ENCODE measurements at places on chromosomes 12 and 14. TPM values are rescaled to one million over a fixed set of nuclear protein-coding genes. Genes with fewer than 3 reads are reported as not detected.

The GALNT6 gene
- total RNA-seq: 4.4 TPM

The PTPRQ gene
- total RNA-seq: 13.7 TPM

The KRT6C gene
- total RNA-seq: not detected

The KRT79 gene
- 0.77 TPM for total RNA-seq

The TTC6 gene
- not detected for total RNA-seq

The GZMH gene
- total RNA-seq: 2.0 TPM

The RNU4-1 gene
- total RNA-seq: 1,261 TPM

The GPRC5A gene
- 2.6 TPM for total RNA-seq

The GLIPR1L1 gene
- not detected for total RNA-seq

- DNase-seq: peak; percentile 83
These were observed 60.2 kb upstream of the FERMT2 start for GRCh38 chr14:53011053-53011462.

DNA sequence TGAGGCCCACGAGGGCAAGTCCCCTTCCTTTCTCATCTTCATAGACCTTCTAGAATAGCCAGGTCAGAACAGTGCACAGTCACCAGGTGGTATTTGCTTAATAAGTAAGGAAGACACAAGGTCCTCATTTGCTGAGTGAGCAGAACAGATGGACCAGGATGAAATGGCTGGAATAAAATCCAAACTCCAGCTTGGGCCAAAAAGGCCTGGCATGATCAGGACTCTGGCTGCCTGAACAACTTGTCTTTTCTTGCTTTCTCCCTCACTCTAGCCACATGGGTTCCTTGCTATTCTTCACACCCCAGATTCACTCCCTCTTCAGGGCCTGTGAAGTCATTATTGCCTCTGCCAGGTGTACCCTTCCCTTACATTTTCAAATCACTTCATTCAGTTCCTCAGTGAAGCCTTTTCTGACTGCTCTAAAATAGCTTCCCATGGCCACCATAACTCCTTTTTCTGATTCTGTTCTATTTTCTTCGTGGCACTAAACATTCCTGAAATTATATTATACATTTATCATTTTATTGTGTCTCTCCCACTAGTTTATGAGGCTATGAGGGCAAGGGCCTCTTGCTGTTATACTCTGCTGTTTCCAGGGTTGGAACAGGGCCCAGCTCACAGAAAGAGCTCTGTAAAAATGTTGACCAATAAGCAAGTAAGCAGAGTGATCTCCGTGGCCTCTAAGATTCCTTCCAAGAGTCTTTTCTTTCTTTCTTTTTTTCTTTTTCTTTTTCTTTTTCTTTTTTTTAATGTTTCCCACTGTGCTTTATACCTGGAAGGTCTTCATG, 150.8 kb downstream of the TTC8 start:
- DNase-seq: no peak

GRCh38 chr14:56333359-56334292, 215.4 kb downstream of the PELI2 start:
- no peak for DNase-seq

GRCh38 chr12:116263844-116264243, 13.6 kb downstream of the MED13L start:
- no peak for DNase-seq

DNA sequence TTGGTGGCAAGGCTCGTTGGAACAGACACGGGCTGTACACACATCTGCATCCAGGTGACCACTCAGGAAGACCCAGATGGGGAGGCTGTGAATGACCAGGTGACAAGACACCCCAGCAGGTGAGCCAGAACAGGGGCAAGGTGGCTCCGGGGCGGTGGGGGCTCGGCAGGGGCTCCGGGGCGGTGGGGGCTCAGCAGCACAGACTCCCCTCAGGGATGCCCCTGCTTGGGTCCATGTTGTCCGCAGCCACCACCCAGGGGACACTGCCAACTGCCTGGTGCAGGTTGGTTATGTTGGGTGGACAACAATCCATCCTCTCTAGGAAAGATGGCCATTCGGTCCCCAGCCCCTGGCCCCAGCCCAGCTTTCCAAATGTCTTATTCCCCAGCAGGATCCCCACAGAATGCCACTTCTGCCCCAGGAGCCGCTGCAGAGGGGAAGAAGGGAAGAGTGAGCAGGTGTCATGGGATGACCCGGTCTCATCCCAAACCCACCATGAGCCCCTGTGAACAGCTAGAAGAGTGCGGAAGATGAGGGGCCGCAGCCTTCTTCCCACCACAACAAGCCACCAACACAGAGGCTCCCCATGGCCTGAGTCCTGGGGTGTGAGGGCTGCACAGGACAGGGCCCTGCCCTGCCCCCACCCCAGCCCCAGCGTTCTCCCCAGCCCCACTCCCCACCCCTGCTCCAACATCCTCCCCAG, 31.4 kb upstream of the C14orf180 start:
- DNase-seq: no peak

DNA sequence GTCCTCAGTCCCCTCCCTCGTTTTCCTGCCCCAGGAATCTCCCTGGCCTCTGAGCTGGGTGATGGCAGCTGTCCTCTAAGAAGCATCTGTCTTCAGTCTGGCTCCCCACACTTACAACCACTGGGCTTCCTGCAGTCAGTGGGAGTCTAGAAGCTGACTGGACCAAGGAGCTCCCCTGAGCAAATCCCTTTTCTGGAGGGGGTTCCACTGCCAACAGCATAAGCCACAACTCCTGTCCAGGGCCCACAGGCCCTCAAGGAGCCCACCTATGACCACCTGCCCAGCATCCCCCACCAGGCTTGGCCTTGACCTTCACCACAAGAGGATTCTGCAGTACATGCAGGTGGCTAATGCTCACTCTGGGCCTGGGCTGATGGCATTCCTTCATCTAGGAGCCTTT, 4.1 kb downstream of the RDH16 start:
- no peak for DNase-seq

GRCh38 chr14:90642244-90642717, 173.9 kb downstream of the TTC7B start:
- DNase-seq: no peak

GRCh38 chr12:13318231-13319015, 121.9 kb downstream of the EMP1 start:
- no peak for DNase-seq

GRCh38 chr12:3461391-3461790, 29.6 kb upstream of the PRMT8 start:
- peak; percentile 36 for DNase-seq

DNA sequence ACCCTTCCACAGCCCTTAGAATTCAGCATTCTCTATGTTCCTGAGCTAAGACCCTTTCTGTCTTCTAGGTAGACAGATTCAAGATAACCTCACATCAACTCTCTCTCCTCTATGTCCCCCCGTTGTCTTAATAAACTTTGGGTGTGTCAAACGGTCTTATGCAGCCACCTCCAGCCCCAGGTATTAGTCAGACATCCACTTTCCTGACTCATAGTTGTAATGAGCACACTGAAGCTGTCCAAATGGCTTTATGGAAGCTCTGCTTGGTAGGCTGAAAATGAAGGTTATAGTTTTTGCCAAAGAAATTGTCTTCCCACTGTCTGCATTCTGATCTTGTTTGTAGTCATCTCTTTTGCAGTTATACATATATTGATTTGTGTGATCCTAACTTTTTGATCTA, 482.0 kb downstream of the RMST start:
- no peak for DNase-seq

DNA sequence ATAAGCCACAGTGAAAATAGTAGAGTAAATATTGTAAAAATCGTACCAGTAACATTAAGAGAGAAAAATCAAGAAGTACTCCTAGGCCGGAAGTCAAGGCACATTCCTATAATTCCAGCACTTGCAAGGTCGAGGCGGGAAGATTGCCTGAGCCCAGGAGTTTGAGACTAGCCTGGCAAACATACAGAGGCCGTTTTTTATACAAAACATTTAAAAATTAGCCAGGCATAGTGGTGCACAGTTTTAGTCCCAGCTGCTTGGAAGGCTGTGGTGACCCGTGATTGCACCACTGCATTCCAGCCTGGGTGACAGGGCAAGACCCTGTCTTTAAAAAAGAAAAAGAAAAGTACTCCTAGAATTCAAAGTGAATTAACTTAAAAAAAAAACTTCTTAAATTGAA, 341.8 kb downstream of the C12orf50 start:
- DNase-seq: peak; percentile 16

DNA sequence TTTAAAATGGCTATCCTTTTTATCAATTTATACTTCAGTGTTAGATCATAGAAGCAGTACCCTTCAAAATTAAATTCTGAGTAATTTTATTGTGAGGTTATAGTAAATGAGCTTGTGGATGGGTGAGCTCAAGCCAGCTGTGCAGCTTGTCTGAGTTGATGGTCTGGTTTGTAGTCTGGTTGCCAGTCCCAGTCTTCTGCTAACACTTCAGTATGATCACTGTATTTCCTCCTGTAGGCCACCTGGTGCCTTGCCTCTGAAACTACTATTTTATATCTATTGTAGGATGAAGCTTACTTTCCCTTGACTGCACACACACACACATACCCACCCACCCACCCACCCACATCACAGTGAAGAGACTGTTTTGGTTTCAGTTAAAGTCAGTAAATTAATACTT, 496.4 kb downstream of the PCNX1 start:
- DNase-seq: no peak

DNA sequence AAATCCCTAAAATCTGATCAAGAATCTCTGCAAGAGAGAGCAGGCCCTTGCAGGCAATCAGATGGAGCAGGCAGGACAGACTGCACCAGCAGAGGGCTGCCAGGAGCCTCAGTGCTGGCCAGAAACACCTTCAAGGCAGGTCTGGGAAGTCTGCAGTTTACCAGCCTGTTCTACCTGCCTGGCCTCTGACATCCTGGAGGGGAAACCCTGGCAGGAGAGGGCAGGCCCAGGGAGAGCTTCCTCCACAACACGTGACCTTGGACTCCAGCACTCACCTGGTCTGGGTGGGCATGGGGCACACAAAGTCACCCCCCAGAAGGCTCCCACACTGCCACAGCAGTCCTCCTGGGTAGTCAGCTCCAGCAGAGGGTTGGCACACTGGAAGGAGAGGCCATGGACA, 56.0 kb downstream of the ISCA2 start:
- DNase-seq: no peak

- no peak for DNase-seq
These were observed 574 bp downstream of the GLRX5 start for GRCh38 chr14:95535226-95536021.

- DNase-seq: no peak
These were observed 65.9 kb upstream of the PPP1R12A start for GRCh38 chr12:80000831-80001230.

DNA sequence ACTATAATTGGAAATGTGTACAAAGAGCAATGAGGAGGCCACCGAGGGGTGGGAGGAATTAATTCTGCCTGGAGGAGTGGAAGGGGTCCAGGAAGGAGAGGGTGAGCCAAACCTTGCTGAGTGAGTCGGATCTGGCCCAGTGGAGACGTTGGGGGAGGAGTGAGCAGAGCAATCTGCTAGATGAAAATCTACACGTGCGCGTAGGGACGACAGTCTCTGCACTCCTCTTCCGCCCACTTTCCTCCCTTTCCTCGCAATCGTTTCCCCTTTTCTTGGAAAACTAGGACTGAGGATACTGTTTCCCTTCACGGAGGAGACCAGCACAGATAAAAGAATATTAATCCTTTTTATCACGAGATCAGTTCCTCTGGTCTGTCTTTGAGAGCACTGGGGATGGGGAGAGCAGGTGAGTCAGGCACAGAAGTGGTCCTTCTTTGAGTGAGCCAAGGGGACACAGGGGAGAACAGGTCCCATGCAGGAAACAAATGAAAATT, 2.9 kb upstream of the NAB2 start:
- peak; percentile 63 for DNase-seq

GRCh38 chr14:68340262-68340661, 452.6 kb downstream of the ZFP36L1 start:
- DNase-seq: no peak

- DNase-seq: no peak
These were observed 20.6 kb downstream of the RACGAP1 start for GRCh38 chr12:50004696-50005095.

DNA sequence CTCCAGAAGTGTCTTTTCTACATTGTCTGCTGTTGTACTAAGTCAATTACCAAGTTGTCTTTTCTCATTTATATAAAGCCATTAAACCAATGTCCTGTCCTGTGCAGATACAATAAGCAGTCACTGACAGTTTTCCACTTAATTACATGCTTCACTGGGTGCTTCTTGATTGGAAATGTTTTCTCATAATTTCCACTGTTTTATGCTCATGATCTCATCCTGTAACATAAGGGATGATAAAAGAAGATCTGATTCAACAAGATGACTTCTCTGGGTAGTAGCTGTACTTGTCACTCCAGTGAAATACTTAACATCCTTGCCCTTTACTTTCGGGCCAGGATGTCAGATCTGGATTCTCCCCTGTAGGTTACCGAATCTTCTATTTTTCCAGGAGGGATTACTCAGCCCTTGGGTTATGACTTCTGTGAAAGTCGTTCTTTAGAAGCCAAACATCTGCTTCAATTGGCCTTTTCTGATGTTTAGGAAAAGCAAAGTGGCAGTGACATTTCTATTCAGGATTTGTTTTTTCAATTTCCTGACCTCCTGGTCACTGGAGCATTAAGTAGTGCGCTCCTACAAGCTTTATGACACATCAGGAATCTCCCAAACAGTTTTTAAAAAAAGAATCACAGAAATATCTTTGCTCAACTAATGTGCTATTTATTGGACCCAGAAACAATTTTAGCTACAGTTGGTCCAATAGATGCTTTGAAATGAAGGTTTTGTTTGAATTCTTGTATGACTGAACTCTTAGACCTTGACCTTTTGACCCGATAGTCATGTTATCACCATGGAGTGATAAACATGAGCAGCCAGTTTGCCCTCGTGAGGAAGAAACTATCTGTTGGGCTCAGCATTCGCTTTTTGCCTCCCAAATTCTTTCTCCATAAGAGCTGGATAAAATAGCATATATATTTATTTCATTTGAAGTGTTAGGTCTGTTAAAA, 234.5 kb upstream of the SSTR1 start:
- no peak for DNase-seq

DNA sequence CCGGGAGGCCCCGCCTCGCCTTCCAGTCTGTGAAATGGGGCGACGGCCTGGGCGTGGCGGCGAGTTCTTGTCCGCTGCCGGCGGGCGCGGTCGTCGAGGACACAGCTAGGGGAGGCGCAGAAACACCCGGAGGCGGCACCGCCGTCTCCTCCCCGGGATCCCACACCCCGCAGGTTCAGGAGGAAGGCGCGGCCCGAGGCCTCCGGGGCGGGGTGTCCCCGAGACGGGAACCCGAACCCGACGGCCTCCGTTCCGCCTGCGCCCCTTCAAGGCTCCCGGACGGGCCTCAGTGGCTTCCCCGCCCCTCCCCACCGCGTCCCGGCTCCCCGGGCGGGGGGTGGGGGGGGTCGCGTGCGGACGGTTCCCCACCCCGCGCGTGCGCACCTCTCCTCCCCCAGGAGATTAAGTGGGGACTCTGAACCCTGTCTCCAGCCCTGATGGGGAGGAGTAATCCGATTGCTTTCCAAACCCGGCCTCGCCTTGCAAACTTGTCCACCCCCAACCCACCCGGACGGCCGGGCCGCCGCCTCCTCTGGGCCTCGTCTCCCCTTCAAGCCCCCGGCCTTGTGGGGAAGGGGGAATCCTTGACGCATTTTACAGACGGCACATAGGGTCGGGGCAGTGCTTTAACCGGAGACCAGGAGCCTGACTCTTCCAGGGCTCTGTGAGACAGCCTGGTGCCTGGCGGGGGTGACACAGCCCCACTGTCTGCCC, 35.3 kb upstream of the ANKRD9 start:
- DNase-seq: peak; percentile 44

GRCh38 chr12:132444957-132445883, 44.7 kb upstream of the FBRSL1 start:
- peak; percentile 45 for DNase-seq

All from left cardiac atrium (tissue), 4 donors.